WTC11 (cell line): ENCODE measurements at places on chromosomes 11 and 22. TPM values are rescaled to one million over a fixed set of nuclear protein-coding genes. Genes with fewer than 3 reads are reported as not detected.

- H3K27ac ChIP-seq: no peak overlapping the region
- H3K36me3 ChIP-seq: no peaks in the 10 kb centered on the region
- H3K27me3 ChIP-seq: no peaks in the 10 kb centered on the region
- H3K4me3 ChIP-seq: no peak overlapping the region
- H3K4me1 ChIP-seq: no peaks in the 10 kb centered on the region
- DNase-seq: no peak
Observed at GRCh38 chr22:48587236-48587865, 1240.3 kb downstream of the BRD1 start.

The OR56A1 gene
- total RNA-seq: 0.14 to 0.35 TPM (median 0.14 TPM) in 3 replicates

- H3K36me3 ChIP-seq: no peaks in the 10 kb centered on the region
- no peak overlapping the region for H3K4me3 ChIP-seq
- H3K4me1 ChIP-seq: peaks cover 14% of the 10 kb centered on the region
- no peaks in the 10 kb centered on the region for H3K27me3 ChIP-seq
Observed at GRCh38 chr11:33324302-33324985, 67.3 kb downstream of the HIPK3 start.

GRCh38 chr11:84173078-84173477 is 886.9 kb upstream of the CCDC90B start:
- no peak overlapping the region for H3K4me3 ChIP-seq
- no peak for DNase-seq
- H3K27ac ChIP-seq: no peak overlapping the region
- no peaks in the 10 kb centered on the region for H3K36me3 ChIP-seq
- H3K27me3 ChIP-seq: no peaks in the 10 kb centered on the region

- no peak for DNase-seq
- no peaks in the 10 kb centered on the region for H3K4me1 ChIP-seq
- no peak overlapping the region for H3K27ac ChIP-seq
- H3K4me3 ChIP-seq: no peak overlapping the region
- no peaks in the 10 kb centered on the region for H3K36me3 ChIP-seq
Observed at GRCh38 chr11:17314232-17314547, 37.4 kb upstream of the NCR3LG1 start.

The CCDC89 gene
- total RNA-seq: not detected in 3 replicates

The SERHL2 gene
- 0.37 to 1.1 TPM (median 0.92 TPM) in 3 replicates for total RNA-seq

- peak; percentile 17 for DNase-seq
- no peaks in the 10 kb centered on the region for H3K36me3 ChIP-seq
- peaks cover 20% of the 10 kb centered on the region for H3K4me1 ChIP-seq
- H3K27ac ChIP-seq: peak overlapping the region; percentile 54
- H3K27me3 ChIP-seq: no peaks in the 10 kb centered on the region; the same call in 1 of the 2 replicates
- H3K4me3 ChIP-seq: no peak overlapping the region
Observed at GRCh38 chr11:73099512-73100266, 42.4 kb downstream of the FCHSD2 start.

The TMPRSS6 gene
- total RNA-seq: 0.11 to 0.14 TPM in 2 of 3 replicates, not detected in the other

The FGF4 gene
- 3.2 to 5.9 TPM (median 3.3 TPM) in 3 replicates for total RNA-seq

The GGT5 gene
- total RNA-seq: 0.09 to 0.32 TPM (median 0.20 TPM) in 3 replicates

The MLC1 gene
- 0.13 to 0.16 TPM (median 0.16 TPM) in 3 replicates for total RNA-seq

The GAS2L1 gene
- 15.3 to 19.9 TPM (median 15.6 TPM) in 3 replicates for total RNA-seq

DNA sequence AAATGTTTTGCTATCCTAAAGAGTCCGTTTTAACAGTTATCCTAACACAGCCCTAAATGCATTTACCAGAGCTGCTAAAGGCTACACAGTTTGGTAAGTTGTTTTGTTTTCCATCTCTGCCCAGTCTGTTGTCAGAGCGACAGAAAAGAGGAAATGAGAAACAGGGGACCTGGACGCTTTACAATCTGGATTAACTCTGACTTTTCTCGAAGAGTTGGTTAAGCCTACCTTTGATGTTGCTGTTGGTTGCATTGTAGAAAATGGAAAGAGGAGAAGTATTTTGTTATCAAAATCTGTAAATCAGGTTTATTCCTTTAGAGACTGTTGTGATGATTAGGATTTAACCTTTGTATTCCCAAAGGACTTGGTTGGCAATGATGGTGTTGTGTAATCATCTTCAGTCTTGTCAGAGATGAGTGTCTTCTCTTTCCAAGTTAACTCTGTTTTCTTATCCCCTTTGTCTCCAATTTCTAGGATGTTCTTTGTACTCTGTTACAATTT is 481 bp downstream of the ANGPTL5 start:
- DNase-seq: no peak
- H3K27ac ChIP-seq: peak overlapping the region; percentile 76
- no peaks in the 10 kb centered on the region; the same call in 1 of the 2 replicates for H3K27me3 ChIP-seq
- no peaks in the 10 kb centered on the region for H3K36me3 ChIP-seq

The VPS26B gene
- total RNA-seq: 28.7 to 29.3 TPM (median 29.0 TPM) in 3 replicates

DNA sequence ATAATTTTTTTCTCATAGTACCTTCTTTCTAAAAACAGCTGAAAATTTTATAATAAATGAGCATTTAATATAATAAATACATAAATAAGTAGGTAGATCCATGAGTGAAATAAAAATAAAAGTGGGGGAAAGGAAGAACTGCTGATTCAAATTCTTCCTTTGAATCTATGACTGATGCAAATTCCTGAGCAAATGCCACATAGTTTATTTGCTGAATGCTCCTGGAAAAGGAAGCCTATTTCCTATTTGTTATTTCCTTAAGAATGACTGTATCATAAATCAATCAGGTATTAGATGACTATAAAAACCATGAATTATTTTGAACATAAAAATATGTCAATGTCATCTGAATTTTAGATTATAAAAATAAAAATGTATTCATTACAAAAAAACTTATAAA is 16.6 kb downstream of the BTBD10 start:
- no peak overlapping the region for H3K4me3 ChIP-seq
- no peaks in the 10 kb centered on the region for H3K36me3 ChIP-seq
- no peaks in the 10 kb centered on the region for H3K27me3 ChIP-seq
- H3K4me1 ChIP-seq: peaks cover 3% of the 10 kb centered on the region; the same call in 1 of the 2 replicates
- no peak for DNase-seq

The OR5D16 gene
- total RNA-seq: not detected in 3 replicates

DNA sequence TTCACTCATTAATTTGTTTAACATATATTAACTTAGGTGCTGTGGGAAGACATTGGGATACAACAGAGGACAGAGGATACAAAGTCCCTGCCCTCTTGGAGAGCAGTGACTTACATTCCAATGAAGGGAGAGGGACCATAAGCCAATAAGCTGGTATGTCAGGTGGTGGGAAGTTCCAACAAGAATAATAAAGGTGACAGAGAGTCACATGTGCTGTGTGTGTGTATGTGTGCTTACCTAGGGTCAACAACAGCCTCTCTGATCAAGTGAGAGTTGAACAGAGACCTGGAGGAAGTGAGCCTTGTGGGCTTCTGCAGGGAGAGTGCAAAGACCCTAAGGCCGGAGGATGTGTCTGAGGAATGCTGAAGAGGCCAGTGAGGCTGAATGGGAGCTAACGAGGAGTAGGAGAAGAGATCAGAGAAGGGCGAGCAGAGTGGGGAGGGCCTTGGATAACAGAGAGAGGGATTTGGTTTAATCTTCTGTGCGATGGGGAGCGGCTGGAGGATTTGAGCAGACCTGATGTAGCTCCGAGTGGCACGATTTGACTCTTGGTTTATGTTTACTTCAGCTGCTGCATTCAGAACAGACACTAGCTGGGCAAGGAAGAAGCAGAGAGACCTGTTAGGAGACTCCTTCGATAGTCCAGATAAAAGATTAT is 35.3 kb downstream of the MAP6 start:
- H3K4me3 ChIP-seq: no peak overlapping the region
- no peaks in the 10 kb centered on the region for H3K36me3 ChIP-seq
- no peak overlapping the region for H3K27ac ChIP-seq

DNA sequence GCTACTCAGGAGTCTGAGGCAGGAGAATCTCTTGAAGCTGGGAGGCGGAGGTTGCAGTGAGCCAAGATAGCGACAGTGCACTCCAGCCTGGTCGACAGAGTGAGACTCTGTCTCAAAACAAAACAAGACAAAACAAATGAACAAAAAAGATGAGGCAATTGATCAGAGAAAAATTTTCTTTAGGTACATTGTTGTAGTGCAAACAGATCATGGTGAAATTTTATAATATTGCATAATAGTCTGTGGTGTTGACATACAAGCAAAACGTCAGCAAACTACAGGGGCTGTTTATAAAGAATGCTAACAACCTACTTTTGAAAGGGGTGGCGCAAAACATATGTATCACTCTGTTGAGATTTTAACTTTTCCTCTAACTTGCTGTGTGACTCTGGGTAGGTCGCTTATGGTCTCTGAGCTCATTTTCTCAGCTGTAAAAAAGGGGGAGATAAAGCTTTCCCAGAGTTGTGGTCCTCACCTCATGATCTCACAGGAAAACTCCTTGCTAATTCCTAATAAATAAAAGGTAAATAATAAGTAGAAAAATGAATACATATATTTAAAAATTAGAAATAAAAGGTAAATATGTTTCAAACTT is 64.8 kb upstream of the NUP160 start:
- H3K4me3 ChIP-seq: no peak overlapping the region
- H3K36me3 ChIP-seq: no peaks in the 10 kb centered on the region
- no peak for DNase-seq
- H3K4me1 ChIP-seq: peaks cover 15% of the 10 kb centered on the region

DNA sequence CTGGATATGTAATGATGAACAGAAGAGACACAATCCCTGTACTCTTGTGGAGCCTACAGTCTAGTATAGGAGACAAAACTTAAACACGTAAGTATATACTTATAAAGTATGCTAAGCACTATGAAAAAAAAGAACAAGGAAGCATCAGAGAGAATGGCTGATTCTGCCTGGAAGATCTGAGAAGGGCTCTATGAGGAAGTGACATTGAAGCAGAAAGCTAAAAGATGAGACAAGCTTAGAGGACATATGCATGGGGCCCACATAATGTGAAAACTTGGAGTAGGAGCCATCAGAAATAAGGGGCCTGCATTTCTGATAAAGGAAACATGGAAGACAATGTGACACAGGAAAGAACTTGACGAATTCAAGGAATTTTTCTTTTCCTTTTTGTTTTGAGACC is 16.6 kb downstream of the SAA1 start:
- no peak for DNase-seq
- no peak overlapping the region for H3K4me3 ChIP-seq
- no peaks in the 10 kb centered on the region for H3K27me3 ChIP-seq
- no peak overlapping the region for H3K27ac ChIP-seq
- peaks cover 57% of the 10 kb centered on the region for H3K36me3 ChIP-seq

- DNase-seq: no peak
- H3K27me3 ChIP-seq: peaks cover 7% of the 10 kb centered on the region
- no peak overlapping the region for H3K27ac ChIP-seq
- 0 out of 2 replicates have a peak, but pooled peaks cover 3% of the 10 kb centered on the region for H3K4me1 ChIP-seq
Observed at GRCh38 chr11:33790040-33790439, 15.7 kb upstream of the FBXO3 start.

GRCh38 chr11:48054994-48055291 is 74.6 kb downstream of the PTPRJ start:
- H3K4me3 ChIP-seq: no peak overlapping the region
- DNase-seq: no peak

GRCh38 chr11:93652161-93652597 is 9.3 kb upstream of the CEP295 start:
- H3K27ac ChIP-seq: no peak overlapping the region
- no peaks in the 10 kb centered on the region for H3K36me3 ChIP-seq
- H3K27me3 ChIP-seq: no peaks in the 10 kb centered on the region; the same call in 1 of the 2 replicates
- no peaks in the 10 kb centered on the region for H3K4me1 ChIP-seq

- peaks cover 29% of the 10 kb centered on the region for H3K4me1 ChIP-seq
- no peak overlapping the region for H3K27ac ChIP-seq
- DNase-seq: no peak
- peaks cover 44% of the 10 kb centered on the region for H3K27me3 ChIP-seq
Observed at GRCh38 chr11:20363149-20363499, 390 bp upstream of the HTATIP2 start.

GRCh38 chr11:128943428-128943976 is 831 bp upstream of the TP53AIP1 start:
- no peak for DNase-seq
- H3K27me3 ChIP-seq: peaks cover 30% of the 10 kb centered on the region
- H3K4me1 ChIP-seq: no peaks in the 10 kb centered on the region
- H3K27ac ChIP-seq: no peak overlapping the region

The SMIM35 gene
- total RNA-seq: not detected in 3 replicates

The GAL3ST1 gene
- total RNA-seq: 11.0 to 11.6 TPM (median 11.2 TPM) in 3 replicates

The LRRC56 gene
- total RNA-seq: 2.3 to 3.4 TPM (median 2.5 TPM) in 3 replicates

The E2F8 gene
- 8.5 to 10.7 TPM (median 10.4 TPM) in 3 replicates for total RNA-seq

DNA sequence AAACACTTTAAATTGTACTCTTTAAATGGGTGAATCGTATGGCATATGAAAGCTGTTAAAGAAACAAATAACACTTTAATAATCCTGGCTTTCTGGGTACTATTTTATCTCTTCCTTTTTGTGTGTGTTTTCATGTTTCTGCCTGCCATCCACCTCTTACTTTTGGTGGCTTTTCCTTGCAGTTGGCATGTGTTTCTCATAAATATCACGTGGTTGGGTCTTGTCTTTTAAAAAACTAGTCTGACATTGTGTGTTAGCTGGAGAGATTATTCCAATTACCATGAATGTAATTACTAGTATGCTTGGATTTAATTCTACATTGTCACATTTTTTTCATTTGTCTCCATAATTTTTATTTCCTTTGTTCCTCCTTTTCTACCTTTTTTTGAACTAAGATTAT is 262.9 kb upstream of the B3GAT1 start:
- H3K27ac ChIP-seq: no peak overlapping the region
- H3K27me3 ChIP-seq: peaks cover 7% of the 10 kb centered on the region
- no peak overlapping the region for H3K4me3 ChIP-seq
- no peaks in the 10 kb centered on the region for H3K36me3 ChIP-seq
- H3K4me1 ChIP-seq: peaks cover 4% of the 10 kb centered on the region; the same call in 1 of the 2 replicates
